ENCODE measurements at places on chromosomes 12 and 14. TPM values are rescaled to one million over a fixed set of nuclear protein-coding genes. Genes with fewer than 3 reads are reported as not detected.

SOCS2 gene
- 15.2 TPM for total RNA-seq

DNA sequence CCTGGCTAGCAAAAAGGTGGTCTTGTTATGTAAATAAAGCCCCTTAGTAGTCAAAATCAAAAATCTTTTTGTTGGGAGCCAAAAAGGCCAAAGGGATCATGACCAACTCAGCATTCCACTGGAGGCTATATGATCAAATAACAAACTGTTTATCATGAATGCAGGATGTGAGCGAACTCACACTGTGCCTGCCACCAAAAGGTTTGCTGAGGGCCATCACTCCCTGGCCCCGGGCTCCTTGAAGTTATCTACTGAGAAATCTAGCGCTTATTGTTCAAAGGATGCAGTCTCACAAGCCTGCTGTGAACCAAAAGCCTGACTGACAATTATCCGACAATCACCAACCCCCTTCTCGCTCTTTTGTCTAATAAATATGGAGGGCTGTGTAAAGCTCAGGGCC is 107.2 kb upstream of the DDHD1 start:
- DNase-seq: no peak

DNA sequence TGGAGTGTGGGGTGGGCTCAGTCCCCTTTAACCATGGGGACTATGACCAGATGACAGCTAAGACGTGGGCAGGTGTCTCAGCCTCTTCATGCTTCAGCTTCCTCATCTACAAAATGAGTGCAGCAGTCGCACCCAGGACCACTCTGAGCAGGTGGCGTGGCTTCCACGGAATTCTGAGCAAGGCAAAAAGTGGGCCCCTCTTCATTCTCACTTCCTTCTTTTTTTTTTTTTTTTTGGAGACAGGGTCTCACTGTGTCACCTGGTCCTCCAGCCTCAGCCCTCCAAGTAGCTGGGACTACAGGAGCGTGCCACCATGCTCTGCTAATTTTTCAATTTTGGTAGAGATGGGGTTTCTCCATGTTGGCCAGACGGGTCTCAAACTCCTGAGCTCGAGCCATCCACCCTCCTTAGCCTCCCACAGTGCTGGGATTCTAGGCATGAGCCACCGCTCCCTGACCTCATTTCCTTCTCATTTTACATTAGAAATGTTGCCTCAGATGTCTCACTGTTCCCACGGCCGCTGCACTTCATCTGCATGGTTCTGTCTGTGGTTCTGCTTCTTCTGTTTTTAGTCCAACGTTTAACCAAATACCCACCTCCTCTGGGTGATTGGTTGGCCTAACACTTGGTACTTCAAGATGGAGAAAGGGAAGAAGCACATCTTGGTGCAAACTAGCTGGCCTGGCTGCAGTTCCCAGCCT is 41.3 kb upstream of the BCL7A start:
- no peak for DNase-seq

- DNase-seq: no peak
Measured at GRCh38 chr14:24828486-24828885, 194.5 kb upstream of the GZMB start.

- no peak for DNase-seq
Measured at GRCh38 chr14:89641495-89642175, 224.6 kb upstream of the FOXN3 start.

DNA sequence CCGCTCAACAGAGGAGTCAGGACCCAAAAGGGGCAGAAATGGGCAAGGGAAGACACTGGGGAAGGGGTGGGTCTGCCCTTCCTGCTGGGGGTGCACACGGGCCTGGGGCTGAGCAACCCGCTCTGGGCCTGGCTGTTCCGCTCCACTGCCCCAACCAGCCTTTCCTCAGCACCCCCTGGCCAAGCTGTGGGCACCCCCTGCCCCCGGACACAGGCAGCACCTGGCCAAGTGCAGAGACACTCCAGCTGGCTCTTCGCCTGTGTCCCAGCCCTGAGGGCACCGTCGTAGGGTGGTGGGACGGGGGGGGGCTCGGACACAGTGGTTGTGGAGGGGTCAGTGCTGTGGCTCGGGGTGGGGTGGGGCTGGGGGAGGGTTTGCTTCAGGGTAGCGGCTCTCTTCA is 10.3 kb downstream of the PACS2 start:
- DNase-seq: no peak
